Stimulated activated CD8-positive, alpha-beta memory T cell treated with anti-CD3 and anti-CD28 coated beads, Interleukin-7, amount 100 ng/mL, for 1 hour (primary cell): ENCODE measurements at places on chromosomes 2 and 18.

- DNase-seq: no peak
Observed at GRCh38 chr2:98383166-98383565, 36.9 kb downstream of the CNGA3 start.

DNA sequence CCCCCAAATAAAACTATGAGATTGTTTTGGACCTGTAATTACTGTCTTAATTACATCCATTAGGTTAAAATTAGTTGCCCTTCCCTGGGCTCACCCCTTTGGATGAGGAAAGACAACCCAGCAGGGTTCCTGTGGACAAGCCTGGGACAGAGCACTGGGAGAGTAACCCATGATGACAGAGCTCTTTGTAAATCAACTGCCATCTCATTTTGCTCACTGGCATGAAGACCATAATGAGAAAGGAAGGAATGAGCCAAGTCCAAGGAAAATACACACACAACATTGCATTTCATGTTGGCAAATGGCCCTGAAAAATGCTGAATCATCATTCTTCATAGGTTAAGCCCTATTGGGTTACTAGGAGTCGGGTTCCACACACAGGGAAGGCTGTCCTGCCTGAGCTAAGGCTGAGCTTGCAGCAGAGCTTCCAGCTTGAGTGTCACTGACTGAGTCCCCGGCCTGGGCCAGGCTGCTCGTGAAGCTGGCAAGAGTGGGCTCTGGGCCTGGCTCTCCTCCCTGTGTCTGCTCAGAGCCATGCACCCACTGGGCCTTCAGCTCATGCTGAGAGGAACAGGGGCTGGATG, 94.1 kb upstream of the ACAA2 start:
- no peak for DNase-seq

- DNase-seq: no peak
Observed at GRCh38 chr2:227022608-227023007, 141.4 kb downstream of the COL4A4 start.

DNA sequence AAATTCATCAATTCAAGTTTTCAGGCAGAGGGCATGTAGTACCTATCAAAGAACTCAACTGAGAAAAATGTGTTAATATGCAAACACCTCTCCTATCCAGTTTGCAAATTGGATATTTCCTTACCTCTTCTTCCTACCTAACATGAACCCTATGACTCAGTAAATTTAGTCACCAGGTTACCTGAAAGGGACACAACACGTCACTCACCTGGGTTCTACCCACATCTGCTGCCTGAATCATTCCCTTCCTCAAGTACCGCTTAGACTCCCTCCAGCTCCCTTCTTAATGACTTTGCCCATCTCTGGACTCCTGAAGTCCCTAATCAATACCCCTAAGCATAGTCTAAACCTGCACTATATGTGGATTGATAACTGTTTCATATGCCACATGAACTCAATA, 10.4 kb downstream of the ANKRD44 start:
- DNase-seq: no peak

GRCh38 chr2:187985195-187985594, 306.5 kb upstream of the GULP1 start:
- no peak for DNase-seq

- no peak for DNase-seq
Observed at GRCh38 chr2:113812204-113812603, 55.8 kb upstream of the SLC35F5 start.

- DNase-seq: no peak
Observed at GRCh38 chr2:216789081-216789480, 70.8 kb downstream of the TNP1 start.

DNA sequence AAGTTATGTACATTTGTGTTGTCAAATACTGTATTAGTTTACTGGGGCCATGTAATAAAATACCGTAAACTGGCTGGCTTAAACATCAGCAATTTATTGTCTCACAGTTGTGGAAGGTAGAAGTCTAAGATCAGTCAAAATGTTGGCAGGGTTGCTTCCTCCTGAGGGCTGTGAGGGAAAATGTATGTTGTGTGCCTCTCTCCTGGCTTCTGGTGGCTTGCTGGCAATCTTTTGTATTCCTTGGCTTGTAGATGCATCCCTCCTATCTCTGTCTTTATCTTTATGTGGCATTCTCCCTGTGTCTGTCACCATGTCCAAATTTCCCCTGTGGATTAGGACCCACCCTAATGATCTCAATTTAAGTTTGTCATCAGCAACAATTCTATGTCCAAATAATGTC, 37.0 kb upstream of the SLC30A6 start:
- no peak for DNase-seq

- no peak for DNase-seq
Observed at GRCh38 chr2:18519914-18520450, 40.5 kb downstream of the RDH14 start.

DNA sequence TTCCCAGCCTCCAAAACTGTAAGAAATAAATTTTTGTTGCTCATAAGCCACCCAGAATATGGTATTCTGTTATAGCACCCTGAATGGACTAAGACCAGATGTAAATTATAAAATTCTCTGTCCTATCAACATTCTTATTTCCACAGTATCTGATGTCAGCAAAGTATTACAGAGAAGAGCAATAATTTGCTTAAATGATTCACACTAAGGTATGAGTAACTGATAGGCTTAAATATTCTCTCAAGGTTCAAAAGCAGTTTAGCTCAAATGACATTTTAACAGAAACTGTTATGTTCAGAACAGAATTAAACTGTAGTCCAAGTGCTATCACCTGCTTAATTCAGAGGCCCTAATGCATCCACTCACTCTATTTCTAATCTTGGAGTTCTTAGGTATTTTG, 12.8 kb downstream of the SESTD1 start:
- DNase-seq: no peak

DNA sequence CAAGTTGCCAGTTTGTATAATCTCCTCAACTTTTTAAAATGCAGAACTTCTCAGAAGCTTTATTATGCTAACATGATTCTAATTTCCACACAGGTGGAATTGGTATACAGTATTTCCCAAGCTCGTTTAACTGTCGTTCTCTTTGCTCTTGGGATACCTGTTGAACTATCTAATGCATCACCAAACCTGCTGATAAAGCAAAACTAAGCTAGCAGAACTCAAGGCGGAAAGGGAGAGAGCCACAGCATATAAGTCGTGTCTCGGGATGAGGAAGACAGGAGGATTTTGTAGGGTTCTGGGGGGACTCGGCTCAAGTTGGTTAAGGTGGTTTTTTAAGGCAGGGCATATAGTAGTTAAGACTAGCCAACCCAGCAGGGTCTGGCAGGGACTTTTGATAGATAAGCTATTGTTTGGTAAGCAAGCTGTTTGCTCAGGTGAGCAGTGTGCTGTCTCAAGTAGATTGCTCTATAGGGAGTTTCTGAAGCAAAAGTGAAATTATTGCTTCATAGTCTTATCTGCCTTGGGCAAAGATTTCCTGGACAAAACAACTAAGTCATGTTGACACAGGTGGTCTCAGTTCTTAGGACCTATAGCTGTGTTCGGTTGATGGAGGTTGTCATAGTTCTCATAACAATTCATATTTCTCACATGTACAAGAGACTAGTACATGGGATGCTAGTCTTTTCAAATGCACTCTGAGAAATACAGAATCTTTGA, 28.2 kb upstream of the CHRNA1 start:
- DNase-seq: no peak

- no peak for DNase-seq
Observed at GRCh38 chr2:217799563-217800432, 203.0 kb downstream of the TNS1 start.
